Putamen (tissue), 1 donor: ENCODE measurements at places on chromosomes 2 and 18.

DNA sequence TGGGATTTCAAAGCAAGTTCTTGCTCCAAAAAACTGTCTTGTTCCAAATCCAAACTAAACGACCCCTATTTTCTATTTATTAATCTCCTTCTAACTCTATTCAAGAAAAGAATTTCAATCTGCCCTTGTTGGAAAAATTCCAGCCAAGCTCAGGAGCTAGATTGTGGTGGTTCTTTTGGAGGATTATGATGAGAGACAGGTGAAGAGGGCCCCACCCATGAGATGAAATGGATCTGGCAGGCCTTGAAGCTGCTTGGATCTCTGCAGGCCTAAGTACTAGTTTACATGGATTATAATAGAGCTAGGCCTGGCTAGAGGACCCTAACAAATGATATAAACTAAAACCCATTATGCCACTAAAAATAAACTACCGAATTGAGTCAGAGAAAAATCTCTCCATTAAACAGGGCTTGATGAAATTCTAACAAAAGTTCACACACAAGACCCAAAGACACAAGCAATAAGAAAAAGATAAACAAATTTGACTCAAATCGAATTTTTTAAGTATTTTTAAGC lies 101.6 kb downstream of the GFPT1 start:
- no peak for DNase-seq

DNA sequence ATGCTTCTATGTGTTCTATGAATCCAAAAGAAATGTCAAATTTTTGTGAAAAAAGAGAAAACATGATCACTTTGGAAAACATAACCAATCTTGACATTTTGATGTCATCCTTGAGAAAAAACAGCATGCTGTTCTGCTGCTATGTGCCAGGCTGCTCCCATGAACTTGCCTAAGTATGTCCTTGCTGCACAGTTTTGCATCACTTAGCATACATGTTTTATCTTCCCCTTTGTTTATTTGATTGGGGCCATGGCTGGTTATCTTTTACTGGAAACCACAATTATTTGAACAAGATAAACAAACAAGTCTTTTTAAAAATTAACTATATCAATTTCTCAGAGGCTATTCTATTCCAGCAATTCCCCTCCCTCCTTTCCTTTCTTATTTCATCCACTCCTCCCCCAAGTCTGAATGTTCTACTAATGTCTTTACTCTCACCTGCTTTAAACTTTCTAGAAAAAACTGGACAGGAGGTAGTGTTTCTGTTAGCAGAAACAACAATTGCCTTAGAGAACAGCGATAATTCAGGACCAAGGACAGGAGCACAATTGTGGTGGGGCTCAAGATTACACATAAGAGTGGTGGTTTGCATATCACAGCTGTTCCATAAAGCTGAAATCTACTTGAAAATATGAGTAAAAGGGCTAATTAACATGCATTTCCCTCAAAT lies 6.7 kb downstream of the AOX1 start:
- DNase-seq, result no peak

GRCh38 chr2:154386186-154386585 lies 312.3 kb upstream of the KCNJ3 start:
- DNase-seq, result no peak

DNA sequence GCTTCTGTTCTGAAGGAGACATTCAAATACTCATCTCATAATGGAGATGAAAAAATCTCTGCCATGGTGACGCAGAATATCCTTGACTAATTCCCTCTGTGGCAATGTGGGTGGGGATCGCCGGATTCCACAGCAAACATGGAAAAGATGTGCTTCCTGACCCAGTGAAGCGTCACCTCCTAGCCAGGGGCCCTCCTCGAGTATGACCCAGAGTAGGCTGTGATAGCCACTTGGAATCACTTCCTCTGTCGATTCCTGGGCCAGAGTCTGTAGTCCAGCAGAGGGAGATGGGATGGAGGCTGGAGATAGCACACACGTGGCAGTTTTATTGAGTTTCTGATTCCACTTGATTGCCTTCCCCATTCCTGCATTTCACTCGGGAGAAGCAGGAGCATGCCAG lies 36.8 kb downstream of the DRC1 start:
- DNase-seq, result no peak

- DNase-seq, result no peak
These were observed 33.3 kb upstream of the SESTD1 start for GRCh38 chr2:179297927-179298326.

DNA sequence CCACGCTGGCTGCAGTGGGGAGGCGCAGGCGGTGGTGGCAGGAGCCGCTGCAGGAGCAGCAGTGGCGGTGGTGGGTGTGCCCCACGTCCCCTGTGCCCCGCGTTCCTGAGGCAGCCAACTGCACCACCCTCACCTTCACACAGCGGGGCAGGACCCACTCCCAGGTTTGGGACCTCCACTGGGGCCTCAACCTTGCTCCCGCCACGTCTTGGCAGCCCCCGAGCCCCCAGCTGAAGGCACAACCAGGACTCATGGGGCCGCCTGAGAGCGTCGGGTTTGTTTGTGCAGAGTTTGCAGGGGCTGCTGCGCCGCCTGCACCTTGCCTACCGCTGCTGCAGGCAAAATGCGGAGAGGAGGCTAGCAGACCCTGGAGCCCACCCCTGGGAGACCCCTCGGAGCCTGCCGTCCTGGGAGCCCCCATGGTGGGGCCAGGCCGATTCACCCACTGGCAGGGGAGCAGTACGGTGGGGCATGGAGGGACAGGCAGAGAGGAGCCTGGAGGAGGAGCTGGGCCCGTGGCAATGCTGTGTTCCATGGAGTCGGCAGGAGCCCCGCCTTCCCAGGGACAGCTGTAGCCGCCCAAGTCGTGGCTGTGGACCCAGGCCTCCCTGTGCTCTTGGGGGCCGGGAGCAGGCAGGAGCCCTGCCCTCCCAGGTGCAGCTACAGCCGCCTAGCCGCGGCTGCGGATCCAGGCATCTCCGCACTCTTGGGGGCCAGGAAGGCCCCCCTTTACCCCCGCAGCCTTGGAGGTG lies 14.7 kb upstream of the EML6 start:
- DNase-seq, result no peak

DNA sequence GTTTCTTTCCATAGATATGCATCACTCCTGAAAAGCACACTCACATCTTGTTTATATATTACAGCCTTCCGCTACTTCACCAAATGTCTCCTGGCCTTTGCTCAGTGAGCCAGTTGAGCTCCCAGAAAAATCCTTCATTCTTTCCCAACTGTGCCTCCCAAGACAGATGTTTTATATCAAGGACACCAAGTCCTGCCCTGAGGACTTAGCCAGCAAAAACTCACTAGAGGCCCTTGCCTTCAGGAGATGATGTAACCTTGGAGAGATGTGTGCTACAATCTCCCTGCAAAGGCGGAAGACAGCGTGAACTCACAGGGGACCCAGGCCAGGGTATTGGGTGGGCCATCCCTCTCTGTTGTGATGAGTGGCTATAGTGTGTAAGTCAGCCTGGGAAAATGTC lies 86.1 kb upstream of the CTAGE1 start:
- DNase-seq, result no peak

GRCh38 chr2:44942304-44943030 lies 965 bp downstream of the SIX3 start:
- DNase-seq, result no peak

- DNase-seq, result no peak
These were observed 1.1 kb upstream of the PREB start for GRCh38 chr2:27135478-27135955.
